ENCODE measurements at places on chromosomes 12 and 14.

- DNase-seq, result no peak
These were observed 71.7 kb downstream of the KCNC2 start for GRCh38 chr12:75137896-75138295.

- no peak for DNase-seq
These were observed 18.7 kb downstream of the GRIN2B start for GRCh38 chr12:13962699-13963098.

- no peak for DNase-seq
These were observed 11.1 kb upstream of the EGLN3 start for GRCh38 chr14:33962016-33962415.

DNA sequence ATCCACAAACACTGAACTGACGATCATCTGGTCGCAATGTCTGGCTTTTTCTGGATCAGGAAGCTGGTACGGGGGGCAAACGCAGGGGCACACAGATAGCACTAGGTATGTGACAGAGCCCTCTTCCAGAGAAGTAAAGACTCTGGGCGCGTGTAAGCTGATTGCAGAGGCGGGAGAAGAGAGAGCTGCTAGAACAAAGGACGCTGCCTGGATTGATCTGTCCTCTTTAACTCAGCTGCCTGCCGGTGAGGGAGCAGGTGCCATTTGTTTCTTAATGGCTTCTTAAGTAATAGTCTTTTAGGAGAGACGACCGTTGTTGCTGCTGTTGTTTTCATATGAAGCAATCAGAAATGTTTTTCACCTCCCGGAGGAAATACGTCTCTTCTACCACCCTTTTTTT is 77.3 kb downstream of the GLT1D1 start:
- DNase-seq, result no peak

GRCh38 chr12:84727961-84728360 is 184.6 kb downstream of the SLC6A15 start:
- DNase-seq, result no peak

DNA sequence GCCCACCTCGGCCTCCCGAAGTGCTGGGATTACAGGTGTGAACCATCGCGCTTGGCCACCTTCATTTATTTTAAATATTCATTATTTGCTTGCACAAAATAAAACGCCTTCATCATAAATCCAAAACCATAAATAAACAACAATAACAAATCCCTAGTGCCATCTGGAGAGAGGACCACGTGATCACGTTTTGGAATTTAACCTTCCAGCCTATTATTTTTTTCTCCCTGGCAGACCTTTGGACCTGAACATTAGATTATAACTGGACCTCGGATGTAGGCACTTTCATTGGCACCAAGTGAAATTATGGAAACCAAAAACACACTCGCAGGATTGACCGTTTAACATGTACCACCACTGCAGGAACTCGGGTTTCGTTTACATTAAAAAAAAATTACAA is 2.0 kb downstream of the DNAH10 start:
- no peak for DNase-seq
